ENCODE measurements at places on chromosomes 3 and 15. TPM values are rescaled to one million over a fixed set of nuclear protein-coding genes. Genes with fewer than 3 reads are reported as not detected.

RSL24D1 gene
- 167 TPM for total RNA-seq

MEX3B gene
- 4.6 TPM for total RNA-seq

SCN11A gene
- total RNA-seq, result 0.05 TPM

EPHB1 gene
- not detected for total RNA-seq

DUOX2 gene
- 0.30 TPM for total RNA-seq

SEMA6D gene
- 1.1 TPM for total RNA-seq

GOLGA8T gene
- total RNA-seq, result 0.61 TPM

IL16 gene
- 0.72 TPM for total RNA-seq

DNA sequence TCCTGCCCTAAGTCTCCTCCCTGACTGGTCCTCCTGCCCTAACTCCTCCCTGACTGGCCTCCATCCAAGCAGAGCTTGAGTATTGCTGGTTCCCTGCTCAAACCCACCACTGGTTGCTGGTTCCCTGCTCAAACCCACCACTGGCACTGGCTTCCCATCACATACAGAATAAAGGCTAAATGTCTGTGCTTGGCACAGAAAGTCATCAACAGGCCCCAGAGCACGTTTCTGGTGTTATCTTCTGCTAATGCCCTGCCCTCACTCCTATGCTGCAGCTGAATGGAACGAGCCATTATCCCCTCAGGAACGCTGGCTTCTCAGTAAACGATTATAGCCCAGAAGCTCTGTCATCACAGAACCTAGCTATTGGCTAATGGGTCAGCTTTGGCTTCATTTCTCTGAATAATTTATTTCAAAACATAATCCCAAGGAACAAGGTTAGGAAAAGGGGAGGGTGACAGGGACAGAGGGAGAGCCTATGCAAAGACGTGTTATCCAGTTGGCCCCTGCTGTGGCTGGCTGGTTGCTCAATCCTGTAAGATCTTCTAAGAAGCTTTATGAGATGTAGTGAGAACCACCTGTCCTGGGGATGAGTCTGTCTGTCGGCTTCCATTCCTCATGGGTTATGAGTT is 6.3 kb upstream of the MUC20 start:
- no peak for DNase-seq

GRCh38 chr15:87348746-87349145 is 907.8 kb downstream of the NTRK3 start:
- DNase-seq, result no peak

DNA sequence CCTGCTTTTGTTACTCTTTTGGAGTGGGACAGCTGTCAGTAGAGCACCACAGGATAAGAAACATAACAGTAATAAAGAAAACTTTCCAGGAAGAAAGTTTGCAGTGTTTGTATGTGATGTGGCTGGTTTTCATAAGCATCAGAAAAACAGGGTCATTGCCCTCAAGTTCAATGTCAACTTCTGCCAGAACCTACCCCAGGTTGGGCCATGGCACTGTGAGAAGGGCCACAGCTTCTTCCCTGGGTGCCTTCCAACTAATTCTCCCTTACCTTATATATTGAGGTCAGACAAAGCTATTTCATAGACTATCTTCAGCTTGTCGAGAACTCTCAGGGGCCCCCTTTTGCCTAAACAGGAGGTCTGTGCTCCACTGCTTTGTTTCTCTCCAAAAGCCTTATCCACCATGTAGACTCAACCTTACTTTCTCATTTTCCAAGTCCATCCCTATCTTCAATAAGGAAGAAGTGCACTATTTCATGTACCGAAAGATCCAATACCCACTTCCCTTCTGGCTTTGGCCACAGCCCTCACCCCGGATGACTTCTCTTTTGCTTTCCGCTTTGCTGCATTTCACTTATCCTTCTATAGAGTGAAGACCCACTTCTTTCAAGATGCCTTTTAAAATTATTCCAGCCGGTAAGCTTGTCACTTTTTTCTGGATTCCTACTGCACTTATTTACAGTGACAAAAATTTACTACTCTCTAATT is 38.2 kb upstream of the PLCL2 start:
- no peak for DNase-seq

- DNase-seq, result no peak
Observed at GRCh38 chr3:50445919-50446318, 57.5 kb downstream of the CACNA2D2 start.
